ENCODE measurements at places on chromosomes 2 and 18. TPM values are rescaled to one million over a fixed set of nuclear protein-coding genes. Genes with fewer than 3 reads are reported as not detected.

DNA sequence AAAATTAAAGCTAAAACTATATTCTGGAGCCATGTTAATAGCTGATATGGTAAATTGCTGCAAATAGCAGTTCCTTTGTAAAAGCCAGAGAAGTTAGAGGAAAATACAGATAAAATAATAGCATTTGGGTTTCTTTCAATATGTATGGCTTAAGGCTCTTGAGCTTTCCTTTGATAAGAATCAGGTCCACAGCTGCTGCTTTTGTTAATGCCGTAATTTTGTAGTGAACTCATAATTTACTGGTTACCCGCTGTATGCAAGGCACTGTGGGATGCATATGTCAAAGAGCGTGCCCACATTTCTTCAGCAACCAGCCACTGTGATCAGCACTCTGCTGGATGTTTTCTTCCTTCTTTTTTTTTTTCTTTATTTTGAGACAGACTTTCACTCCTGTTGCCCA lies 79.1 kb downstream of the MOGAT1 start:
- DNase-seq = no peak

DNA sequence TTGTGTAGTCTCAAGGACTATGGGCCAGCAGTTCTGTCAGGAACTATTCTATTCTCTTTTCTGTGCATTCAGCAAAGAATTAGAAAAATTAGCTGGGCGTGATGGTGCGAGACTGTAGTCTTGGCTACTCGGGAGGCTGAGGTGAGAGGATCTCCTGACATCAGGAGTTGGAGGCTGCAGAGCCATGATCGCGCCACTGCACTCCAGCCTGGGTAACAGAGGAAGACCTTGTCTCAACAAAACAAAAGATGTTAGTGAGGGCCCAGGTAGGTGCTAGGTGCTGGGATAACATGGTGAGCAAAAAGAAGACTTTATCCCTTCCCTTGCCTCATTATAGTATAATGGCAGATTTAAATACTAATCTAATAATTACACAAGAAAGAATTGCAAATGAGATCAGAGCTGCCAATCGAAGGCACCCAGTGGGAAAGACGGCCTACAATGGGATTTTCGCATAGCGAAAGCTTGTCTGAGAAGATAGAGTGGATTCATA lies 447 bp upstream of the MRPL19 start:
- no peak for DNase-seq

DNA sequence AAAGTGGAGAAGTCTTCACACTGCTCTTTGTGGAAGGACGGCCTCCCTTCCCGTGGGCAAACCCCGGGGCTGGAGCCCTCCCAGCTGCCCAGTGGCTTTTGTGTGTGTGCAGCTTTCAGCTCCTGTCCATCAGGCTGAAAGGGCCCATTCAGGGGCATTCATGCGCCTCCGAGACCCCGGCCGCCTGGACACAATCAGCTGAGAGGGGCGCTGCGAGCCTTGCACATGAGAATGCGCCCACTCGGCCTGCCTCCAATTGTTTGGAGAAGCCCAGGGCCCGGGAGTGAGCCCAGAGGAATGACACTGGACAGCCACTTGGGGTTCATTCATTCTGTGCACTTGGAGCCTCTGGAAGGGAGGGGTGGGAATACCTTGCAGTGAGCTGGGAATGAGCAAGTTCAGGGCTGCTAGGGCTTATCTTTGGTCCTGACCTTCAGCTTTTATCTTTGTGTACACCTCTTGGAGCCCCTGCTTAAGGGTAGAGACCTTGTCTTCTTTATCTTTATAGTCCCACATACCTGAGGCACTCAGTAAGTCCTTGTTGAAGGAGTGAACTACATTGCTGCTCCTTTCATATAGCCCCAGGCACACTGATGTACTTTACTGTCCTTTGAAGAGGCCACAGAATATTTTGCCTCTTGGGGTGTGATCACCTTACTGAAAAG lies 56.5 kb downstream of the TCF7L1 start:
- no peak for DNase-seq

- DNase-seq = no peak
These were observed 303.2 kb upstream of the UBE2E3 start for GRCh38 chr2:180677200-180677599.

- no peak for DNase-seq
These were observed 116.3 kb downstream of the ACAA2 start for GRCh38 chr18:49697049-49697448.

DNA sequence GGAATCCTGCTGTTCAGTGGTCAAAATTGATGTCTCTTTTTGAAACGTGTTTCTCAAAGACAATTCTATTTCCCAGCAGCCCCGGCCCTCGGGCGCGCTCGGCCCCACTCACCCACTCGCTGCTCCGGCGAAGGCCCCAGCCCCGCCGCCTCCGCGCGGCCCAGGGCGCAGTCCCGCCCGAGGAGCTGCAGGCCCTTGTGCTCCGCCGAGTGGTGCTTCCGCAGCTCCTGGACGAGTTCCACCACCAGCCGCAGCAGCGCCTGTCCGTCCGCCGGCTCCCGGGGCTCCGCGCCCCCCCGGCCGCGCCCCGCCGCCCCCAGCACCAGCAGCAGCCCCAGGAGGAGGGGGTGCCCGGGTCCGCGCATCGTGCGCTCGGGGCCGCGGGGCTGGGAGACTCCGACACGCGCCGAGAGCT lies 413 bp downstream of the ALKAL2 start:
- no peak for DNase-seq

Gene CHRND
- total RNA-seq = not detected

Gene TBR1
- total RNA-seq = 0.26 TPM
